ENCODE measurements at places on chromosomes 7 and 10. TPM values are rescaled to one million over a fixed set of nuclear protein-coding genes. Genes with fewer than 3 reads are reported as not detected.

GRCh38 chr7:140397784-140398750 is at the start of gene SLC37A3:
SLC37A3 (minus strand) TSS chr7:140398530; CDS start chr7:140382526, 16,004 bp downstream.
- peak within 1 kb of the TSS; percentile 90 for H3K4me3 ChIP-seq
- no peaks in the 10 kb centered on the region for H3K27me3 ChIP-seq
- H3K27ac ChIP-seq = peak within 1 kb of the TSS; percentile 84
- H3K36me3 ChIP-seq = no peaks in the 10 kb centered on the region
- DNase-seq = peak; percentile 85

The CALML3 gene
- not detected for total RNA-seq

DNA sequence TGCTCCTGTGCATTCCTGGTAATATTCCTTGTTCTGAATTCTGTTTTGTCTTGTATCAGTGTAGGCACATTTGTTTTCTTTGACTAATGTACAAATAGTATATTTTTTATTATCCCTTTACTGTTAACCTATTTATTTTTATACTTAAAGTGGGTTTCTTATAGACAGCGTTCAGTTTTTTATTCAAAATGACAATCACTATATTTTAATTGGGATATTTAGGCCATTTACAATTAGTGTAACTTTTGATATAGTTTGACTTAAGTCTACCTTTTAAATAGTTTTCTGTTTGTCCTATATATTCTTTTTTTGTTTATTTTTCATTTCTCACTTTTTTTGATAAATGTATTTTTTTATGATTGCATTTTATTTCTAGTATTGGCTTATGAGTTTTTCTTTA is 219.8 kb downstream of the DNAJB9 start:
- H3K4me3 ChIP-seq = no peak overlapping the region
- no peaks in the 10 kb centered on the region for H3K4me1 ChIP-seq
- no peaks in the 10 kb centered on the region for H3K36me3 ChIP-seq
- no peak overlapping the region for H3K27ac ChIP-seq

DNA sequence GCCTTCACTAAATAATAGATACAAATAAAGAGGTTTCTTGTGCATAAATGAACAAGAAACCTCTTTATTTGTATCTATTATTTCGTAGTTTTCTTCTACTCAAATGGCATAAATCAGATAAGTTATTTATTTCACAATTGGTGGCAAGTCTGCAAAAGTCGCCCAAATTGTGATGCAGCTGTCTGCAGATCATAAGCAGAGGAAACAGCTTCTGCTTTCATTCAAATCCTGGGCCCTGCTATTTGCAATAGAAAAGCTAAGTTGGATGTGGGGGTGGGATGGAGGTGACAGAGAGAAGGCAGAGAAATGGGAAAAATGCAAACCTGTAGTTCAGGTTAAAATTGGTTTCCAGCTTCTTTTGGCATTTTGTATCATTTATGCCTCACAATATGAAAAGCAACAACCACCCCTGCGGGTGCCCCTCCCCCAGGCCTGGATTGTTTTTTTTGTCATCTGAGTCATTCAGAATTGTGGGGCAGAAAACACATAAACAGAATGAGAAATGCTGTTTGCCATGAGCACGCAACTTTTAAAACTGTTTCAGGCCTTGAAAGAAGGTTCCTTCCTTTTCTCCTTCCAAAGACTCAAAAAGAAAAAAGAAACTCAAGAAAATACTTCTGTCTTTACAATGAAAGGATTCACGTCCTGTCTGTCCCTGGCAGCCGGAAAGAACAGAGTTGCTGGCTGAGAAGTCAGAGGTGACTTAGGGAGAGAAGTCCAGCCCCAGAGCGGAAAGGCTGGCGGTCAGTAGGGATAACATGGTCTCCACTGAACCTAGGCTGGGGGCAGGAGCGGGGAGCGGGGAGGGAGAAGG is 132.9 kb downstream of the BAMBI start:
- DNase-seq = peak; percentile 40
- peaks cover 39% of the 10 kb centered on the region for H3K4me1 ChIP-seq

The NPC1L1 gene
- total RNA-seq = not detected

The CC2D2B gene
- 0.96 TPM for total RNA-seq

DNA sequence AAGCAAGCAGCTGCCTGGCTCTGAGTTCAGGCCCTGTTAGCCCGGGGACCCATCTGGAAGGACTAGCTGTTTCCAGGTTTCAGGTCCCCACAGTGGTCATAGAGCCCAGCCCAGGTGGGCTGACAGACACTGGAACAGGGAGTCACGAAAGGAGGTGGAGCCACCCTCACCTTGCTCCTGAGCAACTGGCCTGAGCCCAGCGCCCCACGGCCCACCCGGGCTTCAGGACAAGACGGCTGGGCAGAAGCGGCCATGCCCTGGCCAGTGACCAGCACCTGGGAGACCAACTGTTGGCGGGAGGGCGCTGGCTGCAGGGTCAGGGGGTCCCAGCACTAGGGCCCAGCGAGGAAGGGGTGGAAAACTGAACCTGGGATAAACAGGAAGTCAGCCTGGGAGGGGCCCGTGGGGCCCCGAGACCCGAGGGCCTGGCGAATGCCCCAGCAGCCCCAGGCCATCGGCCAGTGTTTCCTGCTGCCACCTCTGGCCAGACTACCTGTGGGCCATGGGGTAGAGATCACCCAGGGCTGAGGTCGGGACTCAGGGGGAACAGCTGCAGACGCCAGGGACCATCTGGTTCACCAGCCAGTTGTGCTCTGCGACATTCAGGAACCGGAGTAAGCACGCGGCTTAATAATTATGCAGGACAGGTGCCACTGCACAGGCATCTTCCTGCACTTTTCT is 282.1 kb upstream of the PPP2R2D start:
- H3K4me3 ChIP-seq = no peak overlapping the region
- no peak for DNase-seq
- no peak overlapping the region for H3K27ac ChIP-seq
- H3K4me1 ChIP-seq = no peaks in the 10 kb centered on the region
- H3K27me3 ChIP-seq = no peaks in the 10 kb centered on the region

The XRCC2 gene
- total RNA-seq = 1.1 TPM

- H3K27me3 ChIP-seq = no peaks in the 10 kb centered on the region
- no peak overlapping the region for H3K4me3 ChIP-seq
- H3K36me3 ChIP-seq = no peaks in the 10 kb centered on the region
- no peak for DNase-seq
- H3K4me1 ChIP-seq = peaks cover 18% of the 10 kb centered on the region
- H3K27ac ChIP-seq = no peak overlapping the region
Observed at GRCh38 chr7:80632139-80632538, 6.3 kb upstream of the CD36 start.

GRCh38 chr7:142933092-142933475 is 462 bp downstream of the TRPV5 start:
- H3K4me1 ChIP-seq = no peaks in the 10 kb centered on the region
- H3K27me3 ChIP-seq = no peaks in the 10 kb centered on the region
- no peaks in the 10 kb centered on the region for H3K36me3 ChIP-seq
- H3K27ac ChIP-seq = no peak overlapping the region

- peak; percentile 26 for DNase-seq
- H3K4me3 ChIP-seq = no peak overlapping the region
- no peak overlapping the region for H3K27ac ChIP-seq
- no peaks in the 10 kb centered on the region for H3K27me3 ChIP-seq
- H3K4me1 ChIP-seq = no peaks in the 10 kb centered on the region
- H3K36me3 ChIP-seq = no peaks in the 10 kb centered on the region
Observed at GRCh38 chr10:23826421-23826820, 382.5 kb upstream of the KIAA1217 start.

DNA sequence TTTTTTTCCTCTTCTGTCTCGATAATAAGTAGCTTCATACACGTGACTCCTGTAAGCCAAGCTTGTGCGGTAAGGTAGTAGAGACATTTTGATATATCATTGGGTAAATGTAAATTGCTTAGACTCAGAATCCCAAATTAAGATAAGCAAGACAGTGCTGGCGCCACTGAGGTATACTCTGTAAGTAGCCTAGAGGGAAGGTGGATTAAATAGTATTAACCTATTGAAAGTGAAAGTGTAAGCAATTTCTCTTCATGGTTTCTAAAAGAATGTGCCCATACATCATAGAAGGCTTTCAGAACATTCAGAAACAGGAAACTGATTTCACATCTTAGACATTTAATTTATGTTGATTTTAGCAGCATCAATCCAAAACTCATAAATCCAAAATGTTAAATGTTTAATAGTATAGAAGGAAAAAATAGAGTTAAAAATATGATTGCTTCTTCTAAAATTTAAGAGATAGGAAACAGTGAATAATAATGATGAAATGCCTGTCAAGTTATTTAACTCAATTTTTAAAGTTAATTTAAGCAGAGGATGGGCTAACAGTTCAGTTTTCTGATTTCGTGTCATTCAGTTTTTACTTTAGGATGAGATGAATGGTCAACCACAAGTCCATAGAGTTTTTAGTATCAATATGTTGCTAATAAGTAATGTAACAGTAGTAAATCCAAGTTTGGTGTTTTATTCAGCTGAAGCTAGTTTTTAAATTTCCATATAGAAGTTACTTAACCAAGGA is 36.8 kb downstream of the LRRC72 start:
- no peaks in the 10 kb centered on the region for H3K4me1 ChIP-seq
- DNase-seq = no peak
- H3K27me3 ChIP-seq = no peaks in the 10 kb centered on the region
- no peak overlapping the region for H3K27ac ChIP-seq
- no peak overlapping the region for H3K4me3 ChIP-seq

GRCh38 chr10:33120275-33120674 is 162.2 kb upstream of the ITGB1 start:
- no peaks in the 10 kb centered on the region for H3K36me3 ChIP-seq
- H3K4me1 ChIP-seq = peaks cover 3% of the 10 kb centered on the region
- no peak overlapping the region for H3K27ac ChIP-seq
- H3K27me3 ChIP-seq = no peaks in the 10 kb centered on the region
- DNase-seq = no peak
- H3K4me3 ChIP-seq = no peak overlapping the region

The FIS1 gene
- total RNA-seq = 354 TPM

DNA sequence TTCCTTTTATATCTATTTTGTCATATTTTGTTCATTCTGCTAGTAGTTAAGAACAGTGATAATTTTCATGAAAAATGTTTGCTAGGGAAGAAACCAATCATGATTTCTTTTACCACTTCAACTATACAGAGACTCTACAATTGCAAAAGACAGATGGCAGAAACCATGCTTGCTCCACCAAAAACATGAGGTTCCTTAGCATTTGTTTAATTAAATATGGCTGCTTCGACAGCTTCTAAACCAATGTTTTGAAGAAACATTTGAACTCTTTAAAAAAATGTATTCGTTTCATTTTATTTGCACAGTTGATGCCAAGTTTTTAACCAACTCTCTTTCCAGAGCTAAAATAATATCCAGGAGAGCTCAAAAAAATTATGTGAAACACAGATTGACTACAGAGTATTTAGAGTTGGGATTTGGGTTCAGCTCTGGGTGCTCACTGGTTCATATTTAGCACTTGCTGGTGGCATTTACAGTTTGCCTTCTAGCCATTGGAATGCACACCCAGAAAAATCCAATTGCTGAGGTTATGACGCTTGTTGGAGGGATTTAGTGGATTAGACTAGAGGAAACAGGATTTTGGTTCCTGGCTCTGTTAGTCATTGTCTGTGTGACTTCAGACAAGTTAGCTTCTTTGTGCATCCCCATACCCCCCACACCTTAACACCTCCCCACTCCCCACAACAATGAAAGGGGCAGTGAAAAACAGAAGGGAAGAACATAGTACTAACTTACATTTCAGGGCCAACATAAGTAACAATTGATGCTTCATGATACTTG is 35.8 kb upstream of the SDHAF3 start:
- DNase-seq = no peak

GRCh38 chr7:194252-195009 is 2.1 kb downstream of the FAM20C start:
- no peaks in the 10 kb centered on the region for H3K27me3 ChIP-seq
- no peak overlapping the region for H3K27ac ChIP-seq
- no peaks in the 10 kb centered on the region for H3K36me3 ChIP-seq
- H3K4me1 ChIP-seq = peaks cover 33% of the 10 kb centered on the region
- no peak for DNase-seq

DNA sequence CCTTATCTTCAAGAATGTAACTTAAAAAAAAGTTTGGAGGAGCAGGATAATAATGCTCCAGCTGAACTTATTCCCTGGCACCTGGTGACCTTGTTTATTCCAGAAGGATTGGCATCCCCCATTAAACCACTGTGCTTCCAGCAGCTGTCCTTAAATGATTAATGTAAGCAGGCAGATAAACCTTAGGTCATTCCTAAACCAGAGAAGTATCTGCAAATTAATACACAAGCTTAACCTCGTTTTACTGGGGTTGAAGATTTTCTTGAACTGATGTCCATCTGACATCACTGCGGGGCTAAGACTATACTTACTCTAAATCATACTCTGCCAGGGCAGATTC is 116.1 kb upstream of the PALS2 start:
- DNase-seq = no peak
- H3K27me3 ChIP-seq = no peaks in the 10 kb centered on the region
- H3K4me1 ChIP-seq = peaks cover 5% of the 10 kb centered on the region
- H3K27ac ChIP-seq = no peak overlapping the region

- no peak overlapping the region for H3K4me3 ChIP-seq
- H3K36me3 ChIP-seq = no peaks in the 10 kb centered on the region
- no peak overlapping the region for H3K27ac ChIP-seq
- no peaks in the 10 kb centered on the region for H3K27me3 ChIP-seq
- H3K4me1 ChIP-seq = no peaks in the 10 kb centered on the region
- no peak for DNase-seq
Observed at GRCh38 chr7:84688671-84689070, 494.1 kb upstream of the SEMA3A start.

Data from adrenal gland (tissue), 19 donors.